Effector CD8-positive, alpha-beta T cell (primary cell): ENCODE measurements at places on chromosomes 2 and 18.

GRCh38 chr2:69652206-69652605 lies 8.7 kb upstream of the AAK1 start:
- no peak for DNase-seq

- no peak for DNase-seq
These were observed 190.2 kb upstream of the LYPD1 start for GRCh38 chr2:132860220-132860619.

GRCh38 chr2:226655871-226656270 lies 143.7 kb downstream of the IRS1 start:
- DNase-seq = no peak

DNA sequence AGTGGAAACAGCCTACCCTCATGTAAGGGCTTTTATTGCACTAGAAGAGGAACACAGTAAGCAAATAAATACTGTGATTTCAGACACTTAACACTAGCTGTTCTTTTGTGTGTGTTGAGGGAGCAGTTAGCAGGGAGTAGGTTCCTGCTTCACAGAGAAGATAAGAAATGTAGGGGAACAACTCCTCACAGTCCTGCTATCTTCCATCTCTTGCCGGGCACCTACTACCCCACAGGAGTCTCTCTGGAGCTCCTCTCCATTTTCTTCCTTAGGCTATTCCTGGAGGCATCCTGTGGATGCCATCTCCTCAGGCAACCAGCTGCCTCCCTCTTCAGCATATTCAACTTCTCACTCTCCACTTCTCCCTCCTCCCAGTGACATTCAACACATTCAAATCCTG lies 145.0 kb downstream of the SRBD1 start:
- no peak for DNase-seq

GRCh38 chr2:70002241-70002899 lies 40.9 kb upstream of the ASPRV1 start:
- DNase-seq = no peak
